ENCODE measurements at places on chromosomes 7 and 10.
A peak's percentile ranks its signal among the peaks of the same experiment; 100 is the strongest.

- DNase-seq, result no peak
Measured at GRCh38 chr7:22267930-22268615, 88.9 kb downstream of the RAPGEF5 start.

DNA sequence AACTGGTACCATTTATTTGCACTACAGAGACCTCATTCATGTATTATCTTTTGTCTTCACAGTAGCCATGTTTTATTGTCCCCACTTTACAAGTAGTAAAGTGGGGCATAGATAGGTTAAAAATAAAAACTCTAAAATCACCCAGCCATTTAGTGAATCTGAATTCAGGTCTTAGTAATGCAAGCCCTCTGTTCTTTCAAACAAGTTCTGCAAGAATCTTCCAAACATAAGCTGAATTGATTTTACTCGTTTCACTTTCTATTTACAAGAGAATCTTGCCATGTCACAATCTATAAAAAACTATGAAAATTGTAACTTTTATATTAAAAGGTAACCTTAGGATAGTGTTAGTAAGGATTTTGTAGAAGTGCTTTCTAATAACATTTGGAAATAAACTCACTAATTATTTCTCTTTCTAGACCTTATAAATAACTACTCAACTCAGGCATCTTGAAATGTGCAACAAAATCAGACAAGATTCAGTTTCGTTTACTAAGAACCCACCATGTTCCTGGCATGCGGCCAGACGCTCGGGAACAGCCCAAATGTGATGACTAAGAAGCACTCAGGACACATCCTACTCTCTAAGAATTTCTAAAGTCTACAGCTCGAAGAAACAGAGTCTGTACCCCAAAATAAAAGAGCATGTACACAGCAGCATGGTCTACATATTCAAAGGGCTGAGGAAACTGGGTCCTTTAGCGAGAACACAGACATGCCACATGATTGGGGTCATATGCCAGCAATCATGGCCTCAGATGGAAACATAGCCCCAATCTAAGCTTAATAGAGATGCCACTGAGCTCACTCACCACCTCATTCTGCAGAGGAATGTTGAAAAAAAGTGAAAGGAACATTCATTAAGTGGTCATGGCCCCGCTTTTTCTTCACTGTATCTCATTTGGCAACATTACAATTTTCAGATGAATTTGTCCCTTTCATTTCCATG is 167.6 kb downstream of the AMPH start:
- DNase-seq, result peak; percentile 83

DNA sequence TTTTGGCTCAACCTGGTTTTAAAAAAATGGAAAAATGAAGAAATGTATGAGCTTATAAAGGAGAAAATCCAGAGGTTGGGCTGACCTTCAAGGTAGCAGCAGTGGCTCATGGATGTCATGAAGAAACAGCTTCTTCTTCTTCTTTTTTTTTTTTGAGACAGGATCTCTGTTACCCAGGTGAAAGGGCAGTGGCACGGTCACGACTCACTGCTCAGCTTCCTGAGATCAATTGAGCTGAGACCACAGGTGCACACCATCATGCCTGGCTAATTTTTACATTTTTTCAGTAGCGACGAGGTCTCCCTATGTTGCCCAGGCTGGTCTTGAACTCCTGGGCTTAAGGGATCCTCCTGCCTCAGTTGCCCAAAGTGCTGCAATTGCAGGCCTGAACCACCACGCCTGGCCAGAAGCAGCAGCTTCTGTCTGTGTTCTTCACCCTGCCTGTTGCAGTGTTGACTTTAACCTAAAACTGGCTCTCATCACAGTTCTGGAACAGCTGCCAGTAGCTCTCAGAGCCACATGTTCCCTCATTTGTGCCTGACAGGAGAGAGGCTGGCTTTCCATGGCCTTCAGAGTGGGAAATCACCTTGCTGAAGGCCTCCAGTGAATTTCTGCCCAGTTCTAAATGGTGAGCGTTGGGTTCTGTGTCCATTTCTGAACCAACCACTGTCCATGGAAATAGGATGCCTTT is 117.7 kb downstream of the PFKFB3 start:
- no peak for DNase-seq

DNA sequence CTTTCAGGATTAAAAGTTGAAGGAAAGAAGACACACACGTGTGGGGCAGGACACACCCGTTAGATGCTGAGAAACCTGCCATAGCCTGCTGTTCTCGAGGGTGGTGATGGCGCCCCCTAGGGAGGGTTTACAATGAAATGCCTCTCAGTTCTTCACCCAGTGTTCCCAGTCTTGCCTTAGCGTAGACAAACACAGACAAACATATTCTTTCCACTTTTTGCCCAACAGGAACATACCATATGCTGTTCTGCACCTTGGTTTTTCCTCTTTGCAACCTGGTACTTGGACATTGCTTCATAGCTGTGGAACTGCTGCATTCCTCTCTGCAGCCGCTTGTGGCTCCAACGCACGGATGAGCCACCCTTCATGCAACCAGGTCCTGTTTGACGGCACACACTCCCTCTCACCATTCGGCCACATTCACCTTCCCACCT is 23.3 kb upstream of the HSPA12A start:
- no peak for DNase-seq
